ENCODE measurements at places on chromosomes 2 and 18.

DNA sequence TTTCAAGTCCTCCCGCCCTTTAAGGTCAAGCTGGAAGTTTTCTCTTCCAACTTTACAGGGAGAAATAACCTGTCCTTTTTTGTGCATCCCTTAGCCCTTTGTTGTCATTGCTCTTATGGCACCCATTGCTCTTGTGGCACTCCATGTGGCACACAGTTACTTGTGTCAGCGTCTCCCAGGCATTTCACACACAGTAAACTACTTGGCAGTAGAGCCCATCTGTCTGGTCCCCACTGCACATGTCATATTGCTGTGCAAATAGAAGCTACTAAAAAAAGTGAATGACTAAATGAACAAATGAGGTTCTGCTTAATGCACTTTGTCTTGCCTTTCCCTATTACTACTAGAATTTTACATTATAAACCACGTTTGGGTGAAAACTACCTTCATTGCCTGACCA is 149.3 kb downstream of the EML6 start:
- no peak for DNase-seq

DNA sequence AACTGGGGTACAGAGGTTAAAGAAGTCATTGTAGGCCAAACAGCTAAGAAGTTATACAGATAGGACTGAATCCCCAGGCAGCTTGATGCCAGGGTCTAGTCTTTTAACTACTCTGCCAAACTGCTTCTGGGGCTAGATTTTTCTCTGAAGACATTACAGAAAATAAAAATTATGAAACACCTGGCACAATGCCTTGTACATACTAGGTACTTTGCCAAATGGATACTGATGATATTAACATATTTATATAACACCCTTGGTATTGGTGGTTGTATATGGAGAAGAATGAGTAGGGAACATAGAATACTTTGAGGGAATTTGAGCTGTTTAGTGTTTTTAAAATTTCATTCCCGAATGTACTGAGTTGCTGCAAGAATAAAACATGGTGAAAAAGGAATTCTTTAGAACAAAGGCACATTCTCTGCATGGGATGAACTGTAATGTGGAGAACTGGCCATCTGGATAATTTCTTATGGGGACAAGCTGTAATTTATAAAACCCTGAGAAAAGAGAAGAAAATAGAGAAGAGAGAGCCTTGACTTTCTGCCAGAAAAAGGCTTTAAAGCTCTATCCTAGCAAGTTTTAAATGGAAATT is 210.9 kb upstream of the TMEM200C start:
- DNase-seq, result no peak

- DNase-seq, result no peak
Measured at GRCh38 chr2:26941486-26941885, 29.0 kb upstream of the MAPRE3 start.

DNA sequence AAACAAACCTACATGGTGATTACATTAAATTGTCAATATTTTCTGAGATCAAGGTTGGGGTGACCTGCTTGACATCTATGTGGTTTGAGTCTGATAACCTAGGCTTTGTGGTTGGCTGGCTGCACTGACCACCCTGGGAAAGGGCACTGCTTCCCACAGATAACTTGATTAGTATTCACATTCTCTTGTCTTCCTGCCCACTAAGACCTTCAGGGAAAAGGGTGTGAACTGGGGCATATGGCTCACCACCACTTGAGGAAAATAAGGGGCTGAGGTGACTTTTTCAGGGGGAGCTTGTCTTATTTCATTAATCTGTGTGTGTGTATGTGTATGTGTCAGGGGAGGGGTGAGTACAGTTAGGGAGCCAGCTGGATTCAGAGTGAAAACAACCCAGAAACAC is 1.5 kb downstream of the SMYD1 start:
- DNase-seq, result no peak

DNA sequence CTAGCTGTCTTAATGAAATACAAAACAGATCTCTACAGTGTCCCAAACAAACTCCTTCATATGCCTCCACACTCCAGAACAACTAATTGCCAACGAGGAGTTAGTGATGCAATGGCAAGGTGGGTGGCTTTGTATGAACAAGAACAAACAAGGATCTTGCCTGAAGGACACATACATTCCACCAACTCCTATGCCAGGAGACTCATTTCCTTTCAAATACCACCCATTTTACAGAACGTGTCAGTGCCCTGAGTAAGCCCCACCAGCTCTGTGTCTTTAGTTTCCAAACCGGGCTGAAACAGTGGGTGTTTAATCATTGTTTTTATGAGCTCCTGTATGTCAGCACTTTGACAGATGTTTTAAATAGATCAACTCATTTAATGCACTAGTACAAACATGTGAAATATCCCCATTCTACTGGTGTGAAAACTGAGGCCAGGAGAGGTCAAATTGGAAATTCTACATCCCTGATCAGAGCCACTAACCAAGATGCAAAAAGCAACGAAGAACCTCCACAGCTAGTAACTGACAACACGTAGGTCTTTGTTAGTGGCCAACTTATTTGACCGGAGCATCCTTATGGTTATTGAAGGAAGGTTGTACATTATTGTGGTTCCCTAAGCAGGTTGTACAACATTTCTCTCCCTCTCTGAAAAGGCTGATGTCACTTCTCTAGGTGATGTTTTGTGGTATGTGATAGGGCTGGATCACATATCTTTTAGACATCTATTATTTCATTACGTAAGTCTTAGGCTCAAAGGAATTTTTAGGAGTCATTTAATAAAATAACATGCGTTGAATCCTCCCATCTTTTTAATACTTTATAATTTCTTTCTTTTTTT is 534.9 kb upstream of the TNP1 start:
- no peak for DNase-seq

GRCh38 chr2:217049956-217050355 is 190.1 kb upstream of the TNP1 start:
- DNase-seq, result no peak

DNA sequence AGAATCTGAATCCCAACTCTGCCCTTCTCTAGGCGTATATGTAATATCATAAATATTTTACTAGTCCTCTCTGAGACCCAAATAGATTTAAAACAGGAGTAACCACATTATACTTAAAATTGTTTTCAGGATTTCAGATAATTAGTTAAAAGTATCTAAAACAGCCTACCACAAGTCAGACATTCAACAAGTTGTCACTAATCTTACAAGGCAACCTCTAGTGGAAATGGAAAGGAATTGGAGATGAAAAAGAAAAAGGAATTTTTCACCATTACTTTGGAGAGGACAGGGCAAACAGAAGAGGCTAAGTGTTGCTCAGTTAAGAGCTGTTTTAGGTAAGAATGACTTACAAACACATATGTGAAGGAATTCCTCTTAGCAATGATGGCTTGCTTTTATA is 11.4 kb downstream of the CUL3 start:
- DNase-seq, result no peak

All from stimulated activated CD4-positive, alpha-beta T cell treated with anti-CD3 and anti-CD28 coated beads, Interleukin-12 subunit alpha, Interleukin-12 subunit beta, amount 100 ng/mL, for 4 hours (primary cell).